Hair follicle dermal papilla cell (primary cell): ENCODE measurements at places on chromosomes 7 and 10. TPM values are rescaled to one million over a fixed set of nuclear protein-coding genes. Genes with fewer than 3 reads are reported as not detected.

Gene PTPN20
- total RNA-seq, result 3.8 and 5.2 TPM in 2 replicates

Gene EN2
- total RNA-seq, result not detected in 2 replicates

Gene FRAT2
- total RNA-seq, result 8.5 and 10.9 TPM in 2 replicates

Gene TRDMT1
- 15.4 and 26.0 TPM in 2 replicates for total RNA-seq

Gene SLK
- 58.7 and 60.5 TPM in 2 replicates for total RNA-seq

Gene TCAF2
- 3.6 and 7.6 TPM in 2 replicates for total RNA-seq

Gene CRCP
- 37.3 and 39.5 TPM in 2 replicates for total RNA-seq

Gene MACC1
- 0.16 and 0.24 TPM in 2 replicates for total RNA-seq

Gene HOXA2
- total RNA-seq, result 0.12 and 0.32 TPM in 2 replicates

Gene KLF14
- total RNA-seq, result 0.12 TPM in 1 of 2 replicates, not detected in the other

Gene TCF7L2
- total RNA-seq, result 15.9 and 20.4 TPM in 2 replicates

Gene CCL24
- not detected in 2 replicates for total RNA-seq

Gene LIPJ
- under 0.01 TPM in 1 of 2 replicates, not detected in the other for total RNA-seq

Gene IL15RA
- 3.0 and 3.4 TPM in 2 replicates for total RNA-seq

Gene FOXI2
- not detected in 2 replicates for total RNA-seq

Gene NUPR2
- total RNA-seq, result not detected in 2 replicates

Gene FAM241B
- total RNA-seq, result not detected in 2 replicates

Gene DPP6
- not detected in 2 replicates for total RNA-seq

Gene TRIL
- 11.8 and 17.7 TPM in 2 replicates for total RNA-seq

Gene PDCD4
- 26.3 and 27.1 TPM in 2 replicates for total RNA-seq

Gene ARHGEF5
- total RNA-seq, result 8.7 and 10.1 TPM in 2 replicates

Gene CPA2
- total RNA-seq, result not detected in 2 replicates

Gene PODXL
- 2.4 TPM in 2 replicates for total RNA-seq

Gene TMEM225B
- total RNA-seq, result 1.5 and 1.6 TPM in 2 replicates

Gene LZTS2
- total RNA-seq, result 122 and 130 TPM in 2 replicates

Gene EEPD1
- 7.9 and 10.2 TPM in 2 replicates for total RNA-seq

Gene JMJD1C
- 127 and 139 TPM in 2 replicates for total RNA-seq

Gene NFKB2
- total RNA-seq, result 24.2 and 27.9 TPM in 2 replicates

Gene AKR1D1
- not detected in 2 replicates for total RNA-seq

Gene LRRC61
- total RNA-seq, result 0.24 and 0.97 TPM in 2 replicates

Gene SUV39H2
- 6.8 and 8.6 TPM in 2 replicates for total RNA-seq

Gene AKR1B1
- 147 and 229 TPM in 2 replicates for total RNA-seq

Gene GLUD1
- total RNA-seq, result 236 and 243 TPM in 2 replicates

Gene CYP2E1
- 1.3 and 1.5 TPM in 2 replicates for total RNA-seq
